ENCODE measurements at places on chromosomes 11 and 22.
A peak's percentile ranks its signal among the peaks of the same experiment; 100 is the strongest.

DNA sequence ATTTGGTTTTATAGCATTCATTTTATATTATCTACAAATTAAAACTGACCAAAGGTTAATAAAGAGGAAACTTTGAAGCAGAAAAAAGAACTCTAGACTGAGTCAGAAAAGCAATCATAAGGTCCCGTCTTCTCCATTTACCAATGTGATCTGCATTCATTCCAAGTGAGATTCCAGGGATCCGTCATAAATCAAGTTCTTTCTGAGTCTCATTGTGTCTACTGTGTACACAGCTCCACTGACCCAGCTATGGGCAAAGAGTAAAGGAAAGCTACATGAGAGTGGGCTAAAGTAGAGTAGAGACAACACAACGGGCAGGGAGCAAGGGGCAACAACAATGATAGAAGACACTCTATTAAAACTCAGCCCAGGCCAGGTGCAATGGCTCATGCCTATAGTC, 15.3 kb downstream of the FAM168A start:
- DNase-seq: no peak

DNA sequence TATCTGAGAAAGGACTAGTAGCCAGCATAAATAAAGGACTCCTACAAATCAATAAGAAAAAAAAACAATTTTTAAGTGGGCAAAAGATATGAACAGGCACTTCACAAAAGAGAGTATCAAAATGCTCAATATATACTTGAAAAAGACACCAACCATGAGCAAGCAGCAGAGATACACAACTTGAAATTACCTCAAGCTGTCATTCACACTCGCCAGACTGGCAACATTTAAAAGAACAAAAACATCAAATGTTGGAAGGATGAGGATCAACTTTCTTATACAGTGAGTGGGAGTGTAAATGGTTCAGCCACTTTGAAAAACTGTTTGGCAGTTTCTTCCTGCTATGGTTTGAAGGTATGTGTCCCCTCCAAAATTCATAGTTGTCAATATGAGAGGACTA, 23.9 kb upstream of the ELFN2 start:
- DNase-seq: no peak

DNA sequence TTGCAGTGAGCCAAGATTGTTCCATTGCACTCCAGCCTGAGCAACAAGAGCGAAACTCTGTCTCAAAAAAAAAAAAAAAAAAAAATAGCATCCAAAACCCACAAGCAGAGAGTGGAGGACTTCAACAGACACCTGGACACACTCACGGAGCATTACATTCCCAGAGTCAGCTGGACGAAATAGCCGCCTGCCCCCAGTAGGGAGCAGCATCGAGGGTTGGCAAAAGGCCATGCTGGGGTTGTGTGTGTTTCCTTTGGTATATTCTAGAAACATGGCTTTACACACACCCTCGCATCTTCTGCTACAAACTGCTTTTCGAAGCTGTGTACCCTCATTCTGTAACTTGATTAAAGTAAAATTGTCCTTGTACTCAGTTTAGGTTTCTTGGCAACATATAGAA, 5.3 kb downstream of the ADA2 start:
- peak; percentile 38 for DNase-seq

- peak; percentile 49 for DNase-seq
Measured at GRCh38 chr22:49372530-49373288, 455.0 kb downstream of the BRD1 start.

DNA sequence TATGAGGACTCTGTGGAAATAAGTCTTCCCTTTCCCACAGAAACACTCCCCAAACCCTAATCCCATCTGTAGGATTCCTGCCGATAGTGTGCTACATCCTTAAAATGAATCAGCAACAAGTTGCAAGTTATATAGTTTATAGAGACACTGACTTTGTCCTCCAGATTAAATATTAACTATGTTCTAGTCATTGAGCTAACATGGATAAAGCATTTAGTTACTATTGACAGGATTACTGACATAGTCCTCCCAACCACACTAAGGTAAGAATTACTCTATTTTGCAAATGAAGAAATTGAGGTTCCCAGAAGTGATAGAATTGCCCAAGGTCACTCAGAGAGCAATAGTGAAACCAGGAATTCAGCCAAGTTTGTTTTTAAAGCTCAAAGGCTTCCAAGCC, 1.9 kb downstream of the OR52M1 start:
- no peak for DNase-seq

DNA sequence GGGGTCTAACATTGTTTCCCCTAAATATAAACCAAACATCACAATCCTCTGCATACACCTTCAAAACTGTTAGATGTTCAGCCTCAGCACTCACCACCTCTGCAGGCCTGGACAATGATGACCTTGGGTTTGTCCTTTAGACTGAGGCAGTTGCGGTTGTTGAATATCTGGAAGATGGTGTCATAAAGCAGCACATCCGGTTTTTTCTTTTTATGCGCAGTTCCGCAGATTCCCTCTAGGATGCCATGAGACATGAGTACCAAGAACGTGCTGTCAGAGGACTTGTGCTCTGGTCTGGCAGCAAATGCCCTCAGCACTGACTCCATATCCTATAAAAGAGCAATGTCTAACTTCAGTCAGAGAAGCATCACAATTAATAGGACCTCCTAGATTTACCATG, 22.8 kb downstream of the CASP5 start:
- DNase-seq: no peak

DNA sequence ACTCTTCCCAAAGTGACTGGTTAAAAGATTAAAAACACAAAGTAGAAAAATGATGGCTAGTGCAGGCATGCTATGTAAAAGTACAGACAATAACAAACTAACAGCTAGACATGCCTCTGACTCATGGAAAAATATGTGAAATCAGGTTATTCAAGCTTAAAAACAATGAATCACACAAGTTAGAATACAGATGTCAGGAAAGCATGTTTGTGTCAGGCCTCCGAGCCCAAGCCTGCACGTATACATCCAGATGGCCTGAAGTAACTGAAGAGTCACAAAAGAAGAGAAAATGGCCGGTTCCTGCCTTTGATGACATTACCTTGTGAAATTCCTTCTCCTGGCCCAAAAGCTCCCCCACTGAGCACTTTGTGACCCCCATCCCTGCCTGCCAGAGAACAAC, 110.1 kb downstream of the NOX4 start:
- no peak for DNase-seq

DNA sequence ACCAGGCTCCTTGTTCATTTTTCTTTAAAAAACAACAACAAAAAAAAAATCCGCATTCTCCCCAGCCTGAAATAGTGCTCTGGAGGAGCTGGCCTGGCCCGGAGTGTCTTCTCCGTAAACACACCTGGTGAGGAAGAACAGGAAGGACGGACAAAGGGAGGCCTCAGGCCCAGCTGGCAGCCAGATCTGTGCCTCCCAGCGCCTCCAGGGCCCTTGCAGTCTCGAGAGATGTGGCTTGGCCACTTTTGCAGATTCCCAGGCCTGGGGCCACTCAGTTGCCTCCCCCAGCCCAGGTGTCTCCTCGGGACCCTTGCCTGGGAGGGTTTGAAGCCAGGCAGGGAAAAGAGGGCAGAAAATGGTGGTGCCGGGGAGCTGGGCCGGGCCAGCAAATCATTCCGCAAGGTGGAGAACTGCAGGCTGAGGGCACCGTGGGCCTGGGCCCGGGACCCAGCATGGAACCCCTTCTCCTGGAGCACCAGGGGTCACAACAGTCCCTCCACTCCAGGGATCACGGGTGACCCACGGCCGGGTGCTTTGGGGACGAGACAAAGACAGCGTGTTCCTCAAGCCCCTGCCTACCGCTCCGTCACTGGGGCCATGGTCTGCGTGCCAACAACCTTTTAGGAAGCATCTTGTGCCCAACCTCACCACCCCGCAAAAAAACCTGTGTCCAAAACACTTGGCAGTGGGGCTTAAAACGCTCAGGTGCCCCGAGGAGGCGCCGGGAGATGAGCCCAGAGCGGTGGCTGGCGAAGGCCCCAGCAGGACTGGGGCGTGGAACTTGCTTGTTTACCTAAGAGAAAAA, 67.1 kb upstream of the WNT7B start:
- DNase-seq: no peak
